ENCODE measurements at places on chromosomes 2 and 18.

GRCh38 chr2:42249284-42249683 is 80.1 kb downstream of the EML4 start:
- no peak for DNase-seq

DNA sequence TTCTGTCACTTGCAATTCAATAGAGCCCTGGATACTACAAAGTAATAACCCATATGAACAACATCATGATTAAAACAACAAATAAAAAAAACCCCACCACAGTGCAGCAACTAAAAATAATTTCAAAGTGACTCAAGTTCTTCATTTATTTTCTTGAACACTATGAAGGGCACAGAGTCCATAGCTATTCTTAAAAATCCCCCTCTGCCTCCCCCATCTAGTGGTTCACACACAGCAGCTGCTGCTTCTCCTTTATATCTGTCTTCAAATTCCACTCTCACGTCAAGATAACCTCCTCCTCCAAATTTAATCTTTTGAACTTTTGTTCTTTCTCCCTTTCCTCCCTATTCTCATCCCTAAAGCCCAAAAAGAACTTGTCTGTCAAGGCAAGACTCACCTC is 591.3 kb downstream of the ZEB2 start:
- DNase-seq: no peak

- DNase-seq: peak; percentile 81
These were observed 11.3 kb downstream of the IL1RN start for GRCh38 chr2:113138428-113139322.

- no peak for DNase-seq
These were observed 9.0 kb downstream of the TBR1 start for GRCh38 chr2:161424891-161425727.

DNA sequence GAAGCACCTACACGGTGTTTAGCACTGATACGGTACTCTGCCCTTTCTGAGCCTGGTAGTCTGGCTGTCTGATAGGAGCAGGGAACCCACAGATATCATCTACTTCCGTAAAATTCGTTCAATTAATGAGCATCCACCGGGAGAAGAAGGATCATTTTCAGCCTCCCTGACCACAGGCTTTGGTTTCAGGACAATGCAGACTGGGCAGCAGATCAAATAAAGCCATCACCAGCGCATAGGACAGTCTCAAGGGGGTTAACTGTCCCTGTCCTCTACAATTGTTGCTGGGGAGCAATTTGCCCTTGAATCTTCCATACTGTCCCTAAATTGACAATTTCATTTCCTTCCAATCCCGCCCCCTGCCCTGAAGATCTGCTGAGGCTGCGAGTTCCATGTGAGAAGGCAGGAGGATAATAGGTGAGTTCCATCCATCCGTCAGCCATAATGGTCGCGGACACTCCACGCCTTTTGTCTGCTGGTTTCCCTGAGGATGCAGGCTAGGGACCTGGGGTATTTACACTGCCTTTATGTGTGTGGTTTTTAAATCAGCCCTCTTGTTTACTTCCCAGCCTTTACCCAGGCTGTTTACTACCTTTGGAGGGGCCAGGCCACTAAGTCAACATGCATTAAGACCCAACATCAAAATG is 110.0 kb downstream of the MYCN start:
- DNase-seq: no peak

GRCh38 chr2:207484444-207485391 is 45.0 kb upstream of the CREB1 start:
- DNase-seq: no peak

DNA sequence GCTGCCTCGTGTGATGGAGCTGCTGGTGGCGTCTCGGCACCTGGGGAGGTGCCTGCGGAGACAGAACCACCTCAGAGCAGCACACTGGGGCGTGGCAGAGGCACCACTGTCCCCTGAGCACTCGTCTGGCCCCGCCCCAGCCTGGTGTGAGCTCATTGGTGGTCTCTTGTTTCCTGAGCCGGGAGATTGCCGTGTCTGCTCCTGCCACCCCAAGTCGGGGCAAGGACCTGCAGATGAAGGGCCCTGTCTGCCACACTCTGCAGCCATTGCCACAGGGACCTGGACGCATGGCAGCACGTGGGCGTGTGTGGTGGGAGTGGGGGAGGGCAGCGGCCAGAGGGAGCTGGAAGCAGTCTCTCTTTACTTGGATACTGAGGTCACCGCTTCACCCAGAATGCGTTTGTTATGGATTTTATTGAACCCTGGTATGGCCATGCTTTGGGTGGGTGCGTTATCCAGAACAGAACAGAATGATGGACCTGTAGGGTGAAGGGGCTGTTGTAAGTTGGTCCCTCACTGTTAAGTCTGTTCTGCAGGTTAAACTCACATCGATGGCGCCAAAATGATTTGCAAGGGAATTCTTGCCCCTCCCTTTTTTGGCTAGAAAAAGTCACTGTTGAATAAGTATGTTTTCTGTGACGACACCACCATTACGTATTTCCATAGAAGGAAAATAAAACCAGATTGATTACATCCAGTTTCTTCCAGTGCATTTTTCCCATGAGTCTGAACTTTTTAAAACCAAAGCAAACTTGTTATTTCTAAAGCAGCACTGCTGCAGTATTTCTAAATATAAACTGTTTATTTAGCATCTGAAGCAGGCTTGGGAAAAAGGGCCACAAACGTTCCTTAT is 92.0 kb downstream of the USP40 start:
- no peak for DNase-seq

GRCh38 chr2:96955762-96956161 is 30.6 kb downstream of the FAM178B start:
- DNase-seq: no peak

- DNase-seq: no peak
These were observed 43.8 kb upstream of the FN1 start for GRCh38 chr2:215479536-215480240.

- no peak for DNase-seq
These were observed 296.6 kb downstream of the LRRTM1 start for GRCh38 chr2:80007777-80008503.

DNA sequence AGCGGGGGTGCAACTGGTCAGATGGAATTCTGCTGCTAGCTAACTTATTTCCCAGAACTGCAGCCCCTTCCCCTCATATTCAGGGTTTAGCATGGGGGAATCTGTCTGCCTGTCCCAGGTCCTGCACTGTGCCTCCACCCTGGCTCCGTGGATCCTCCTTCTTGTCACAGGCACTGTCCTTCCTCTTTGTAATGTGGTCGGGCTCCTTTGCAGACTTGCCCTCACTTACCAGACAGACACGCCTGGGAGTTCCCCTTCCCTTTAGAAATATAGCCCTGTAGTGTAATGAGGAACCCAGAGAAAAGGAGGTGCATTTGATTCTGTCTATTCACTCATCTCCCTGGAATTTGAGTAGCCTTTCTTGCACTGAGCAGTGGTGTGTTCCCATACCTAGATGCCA is 108.7 kb downstream of the TRIM43 start:
- peak; percentile 7 for DNase-seq

GRCh38 chr2:1685957-1686783 is 58.1 kb downstream of the PXDN start:
- DNase-seq: peak; percentile 32

DNA sequence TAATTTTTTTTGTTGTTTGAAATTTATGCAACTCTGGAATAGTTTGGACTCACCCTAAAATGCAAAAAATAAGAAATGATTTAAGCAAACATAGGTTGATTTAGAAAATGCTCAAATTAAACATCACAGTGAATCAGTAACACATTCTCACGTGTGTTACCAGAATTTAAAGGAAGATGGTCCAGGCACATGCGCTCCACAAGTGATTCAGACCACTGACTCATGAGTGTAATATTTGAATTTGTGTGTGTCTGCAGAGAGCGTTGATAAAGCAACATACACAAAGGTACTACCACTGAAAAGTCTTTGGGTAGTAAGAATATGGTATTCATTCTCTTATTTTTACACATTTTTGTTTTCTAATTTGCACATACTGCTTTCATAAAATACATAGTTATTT is 7.9 kb downstream of the SS18 start:
- peak; percentile 55 for DNase-seq

- DNase-seq: peak; percentile 95
These were observed 127.3 kb downstream of the DNER start for GRCh38 chr2:229586746-229587705.

GRCh38 chr2:146997945-146998344 is 846.9 kb upstream of the ACVR2A start:
- DNase-seq: no peak
